ENCODE measurements at places on chromosomes 1 and 21. TPM values are rescaled to one million over a fixed set of nuclear protein-coding genes. Genes with fewer than 3 reads are reported as not detected.

Gene GRIK1
- total RNA-seq = 0.32 TPM

DNA sequence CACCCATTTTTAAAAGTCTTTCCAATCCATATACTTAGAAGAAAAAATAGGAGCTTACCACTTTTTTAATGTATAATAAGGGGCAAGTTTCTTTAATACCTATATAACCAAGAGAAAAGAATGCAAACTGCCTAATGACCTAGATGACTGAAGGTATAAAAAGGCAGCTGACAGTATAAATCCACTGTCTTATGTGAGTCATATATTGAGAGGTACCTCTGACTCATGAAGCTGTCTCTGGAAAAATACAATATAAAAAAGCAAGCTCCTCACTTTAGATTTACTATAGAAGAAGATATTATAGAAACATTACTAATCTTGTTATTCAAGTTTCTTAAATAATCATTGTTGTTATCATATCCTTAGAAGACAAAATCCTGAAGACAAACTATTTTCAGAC lies 144.2 kb downstream of the VAV3 start:
- H3K4me3 ChIP-seq = no peak overlapping the region
- peaks cover 3% of the 10 kb centered on the region for H3K4me1 ChIP-seq
- H3K27ac ChIP-seq = no peak overlapping the region
- H3K27me3 ChIP-seq = no peaks in the 10 kb centered on the region
- no peaks in the 10 kb centered on the region for H3K36me3 ChIP-seq

Gene SPRR4
- total RNA-seq = not detected

Gene AKR7A3
- 0.65 TPM for total RNA-seq

Gene FAM110D
- 0.48 TPM for total RNA-seq

DNA sequence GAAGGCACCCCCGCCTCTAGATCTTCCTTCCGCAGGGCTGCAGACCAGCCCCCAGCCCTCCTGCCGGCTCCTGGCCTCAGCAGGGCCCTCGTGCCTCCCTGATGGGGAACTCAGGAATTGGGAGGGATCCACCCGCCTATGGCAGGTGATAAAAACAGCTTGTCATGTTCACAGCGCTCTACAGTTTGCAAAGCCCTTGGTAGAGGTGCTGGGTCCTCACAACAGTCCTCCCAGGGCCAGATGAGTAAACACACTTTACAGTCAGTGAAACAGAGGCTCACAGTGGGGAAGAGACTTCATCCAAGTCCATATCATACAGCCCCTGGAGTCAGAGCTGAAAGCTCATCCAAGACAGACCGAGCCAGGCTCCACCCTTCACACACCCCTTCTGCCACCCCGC lies 97.0 kb upstream of the IFFO2 start:
- no peaks in the 10 kb centered on the region for H3K27me3 ChIP-seq
- no peak overlapping the region for H3K27ac ChIP-seq
- no peak for DNase-seq
- no peaks in the 10 kb centered on the region for H3K36me3 ChIP-seq
